ENCODE measurements at places on chromosomes 7 and 10.

DNA sequence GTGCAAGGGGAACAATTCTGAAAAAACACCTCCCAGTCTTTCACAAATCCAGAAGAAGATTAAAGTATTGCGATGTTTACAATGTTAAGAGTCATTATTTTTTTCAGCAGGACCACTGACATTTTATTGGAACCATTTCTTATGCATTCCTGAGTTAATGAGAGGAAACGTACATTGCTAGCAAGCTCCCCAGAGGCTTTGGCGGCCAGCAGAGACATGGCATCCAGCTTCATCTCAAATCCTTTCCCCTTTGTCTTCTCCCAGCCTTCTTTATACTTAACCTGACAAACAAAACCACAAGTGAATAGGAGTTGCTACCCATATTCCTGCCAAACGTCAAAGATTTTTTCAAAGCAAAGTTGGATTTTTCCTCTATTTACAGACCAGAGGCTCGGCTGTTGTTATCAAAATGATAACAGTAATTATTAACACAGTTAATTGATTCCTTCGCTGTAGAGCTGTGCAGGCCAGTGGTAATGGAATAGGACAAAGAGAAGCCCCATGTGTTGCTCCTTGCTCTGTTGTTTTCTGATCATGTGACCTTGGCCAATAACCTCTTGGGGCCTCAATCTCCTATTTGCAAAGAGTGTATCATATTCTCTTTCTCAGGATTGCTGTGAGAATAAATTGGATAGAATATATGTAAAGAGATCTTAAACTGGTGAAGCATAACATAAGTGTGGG is 32.0 kb downstream of the NRAP start:
- no peak for DNase-seq

- DNase-seq = no peak
Observed at GRCh38 chr10:130495116-130495862, 359.1 kb downstream of the GLRX3 start.

DNA sequence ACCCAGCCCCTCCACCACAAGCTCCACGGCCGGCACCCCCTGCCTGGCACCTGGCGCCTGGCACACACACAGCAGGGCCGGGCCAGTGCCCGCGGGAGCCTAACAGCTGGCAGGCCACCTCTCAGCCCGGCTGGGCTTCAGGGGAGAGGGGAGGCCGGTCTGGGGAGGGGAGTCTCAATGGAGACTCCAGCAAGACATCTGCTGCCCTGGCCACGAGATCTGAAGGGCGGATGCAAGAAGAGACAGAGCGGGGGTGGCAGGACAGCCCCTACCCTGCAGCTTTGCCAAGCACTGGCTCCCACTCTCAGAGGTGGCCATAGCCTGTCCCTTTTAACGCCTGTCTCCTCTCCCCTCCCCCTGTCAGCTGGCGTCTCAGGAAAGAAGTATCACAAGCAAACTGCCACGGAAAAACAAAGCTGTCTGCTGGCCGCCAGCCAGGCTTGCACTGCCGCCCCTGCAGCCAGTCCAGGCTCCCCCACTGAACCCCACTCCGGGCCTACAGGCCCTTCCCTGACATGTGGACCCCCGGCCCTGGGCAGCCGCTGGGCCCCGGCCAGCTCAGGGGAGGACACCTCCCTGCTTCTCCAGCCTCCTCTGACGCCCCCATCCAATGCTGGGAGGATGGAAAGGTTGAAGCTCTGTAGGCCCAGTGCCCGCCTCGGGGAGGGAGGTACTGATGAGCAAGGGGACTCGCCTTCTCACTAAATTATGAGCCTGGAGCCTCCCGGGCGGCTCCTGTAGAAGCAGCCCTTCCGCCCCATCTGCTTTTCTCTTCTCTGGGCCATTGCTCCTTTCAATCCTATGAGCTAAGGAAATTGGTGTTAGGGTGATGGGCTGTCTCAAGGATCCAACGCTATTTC is 178.4 kb downstream of the ARHGAP12 start:
- peak; percentile 21 for DNase-seq

GRCh38 chr10:122475591-122476332 is 14.4 kb downstream of the HTRA1 start:
- no peak for DNase-seq

- DNase-seq = peak; percentile 77
Observed at GRCh38 chr7:90625562-90625961, 29.4 kb downstream of the CDK14 start.

Measured in fibroblast of villous mesenchyme (primary cell).